ENCODE measurements at places on chromosomes 3 and 15.
A peak's percentile ranks its signal among the peaks of the same experiment; 100 is the strongest.

GRCh38 chr3:170749765-170750477 lies 120.1 kb downstream of the RPL22L1 start:
- DNase-seq: no peak

- no peak for DNase-seq
Observed at GRCh38 chr3:186185194-186185787, 76.4 kb upstream of the ETV5 start.

DNA sequence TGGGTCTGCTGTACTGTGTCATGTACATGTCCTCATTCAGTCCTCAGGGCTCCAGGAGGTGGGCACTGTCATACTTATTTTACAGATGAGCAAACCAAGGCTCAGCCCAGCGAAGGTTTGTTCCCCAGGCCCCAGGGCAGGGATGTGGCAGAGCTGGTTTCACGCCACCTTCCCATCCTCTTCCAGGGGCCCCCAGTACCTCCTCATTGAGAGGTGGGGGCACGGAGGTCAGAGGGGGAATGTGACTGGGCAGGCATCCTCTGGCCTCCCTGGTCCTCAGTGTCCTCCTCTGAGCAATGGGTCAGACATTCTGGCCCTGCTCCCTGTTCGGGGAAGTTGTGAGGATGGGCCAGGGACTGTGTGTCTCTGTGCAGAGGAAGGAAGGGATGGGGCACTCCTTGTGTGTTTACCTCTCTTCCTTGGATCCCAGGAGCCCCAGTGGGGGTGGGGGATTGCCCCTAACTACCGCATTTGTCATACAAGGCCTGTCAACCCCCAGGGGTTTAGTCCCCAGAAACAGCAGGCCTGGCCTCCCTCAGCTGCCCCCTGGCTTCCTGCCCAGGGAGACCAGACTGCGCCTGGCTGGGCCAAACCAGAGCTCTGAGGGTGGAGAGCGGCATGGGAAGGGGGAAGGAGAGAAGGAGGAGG lies 65.9 kb upstream of the LCTL start:
- no peak for DNase-seq

GRCh38 chr3:40886660-40887425 lies 312.5 kb upstream of the CTNNB1 start:
- no peak for DNase-seq

DNA sequence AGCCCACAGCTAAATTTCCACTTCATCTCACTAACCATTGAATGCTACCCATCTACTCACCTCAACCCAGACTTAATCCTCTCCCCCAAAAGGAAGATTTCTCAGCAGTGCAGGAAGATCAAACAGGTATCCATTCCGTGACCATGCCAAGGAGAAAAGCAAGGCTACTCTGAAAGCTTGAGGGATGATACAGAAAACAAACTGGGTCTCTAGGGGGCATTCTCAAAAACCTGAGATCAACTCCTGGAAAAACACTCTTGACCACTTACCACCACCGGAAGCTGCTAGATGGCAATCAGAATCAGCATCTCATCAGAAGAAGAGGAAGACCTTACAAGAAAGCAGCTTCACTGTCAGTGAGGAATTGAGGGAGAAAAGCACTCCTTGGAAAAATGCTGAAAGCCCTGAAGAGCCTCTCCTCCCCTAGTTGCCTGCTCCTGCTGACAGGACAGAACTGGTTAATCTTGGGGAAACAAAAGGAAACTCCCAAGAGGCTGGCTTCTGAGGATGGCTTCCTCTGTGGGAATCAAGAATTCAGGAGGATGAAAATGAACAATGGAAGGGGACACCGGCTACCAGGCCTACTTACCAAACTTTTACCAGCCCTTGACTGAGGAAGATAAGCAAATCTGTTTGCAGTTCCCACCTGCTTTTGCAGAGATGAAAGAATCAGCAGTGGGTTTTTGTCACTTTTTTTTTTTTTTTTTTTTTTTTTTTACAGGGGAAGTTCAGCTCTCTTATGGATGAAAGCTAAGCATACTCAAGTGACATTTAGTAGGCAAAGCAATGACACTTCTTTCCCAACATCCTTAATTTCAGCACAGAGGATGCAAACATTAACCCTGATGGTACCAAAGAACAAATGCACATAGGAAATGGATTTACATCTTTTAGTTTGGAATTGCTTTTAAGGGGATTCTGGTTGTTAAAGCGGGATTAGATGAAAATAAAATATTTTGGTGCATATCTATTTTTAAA lies at the start of gene ATP8B4:
Gene ATP8B4, minus strand, starts transcription at position 171 of the 978 bp plus-strand sequence. CDS start 12,267 bp downstream, outside the sequence.
- DNase-seq: no peak

GRCh38 chr3:142651711-142652110 lies 55.5 kb downstream of the PLS1 start:
- no peak for DNase-seq

- no peak for DNase-seq
Observed at GRCh38 chr3:106688464-106688863, 688.8 kb upstream of the CCDC54 start.

DNA sequence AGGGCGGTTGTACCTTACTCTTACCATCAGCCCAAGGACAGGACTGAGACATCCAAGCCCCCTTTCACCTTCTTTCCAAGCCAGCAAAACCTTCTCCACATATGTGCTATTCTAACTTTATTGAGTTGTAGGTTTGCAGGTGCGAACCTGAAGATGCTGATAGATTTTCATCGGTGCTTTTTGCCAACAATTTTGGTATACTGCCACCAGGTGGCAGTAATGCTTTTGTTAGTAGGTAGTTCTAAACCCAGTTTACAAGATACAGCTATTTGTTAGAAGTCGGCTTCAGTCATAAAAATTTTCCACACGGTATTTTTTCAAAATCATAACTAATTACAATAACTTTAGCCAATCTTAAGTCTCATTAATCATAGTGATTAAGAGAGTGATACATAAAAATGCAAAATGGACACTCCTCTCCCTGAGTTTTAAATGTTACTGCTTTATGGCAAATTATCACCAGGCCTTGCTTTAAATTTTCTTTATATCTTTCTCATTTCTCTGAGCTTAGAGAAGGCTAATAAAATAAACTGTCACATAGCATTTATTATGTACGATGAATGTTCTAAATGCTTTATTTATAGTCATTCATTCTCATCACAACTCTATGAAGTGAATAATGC lies 636 bp downstream of the TBC1D21 start:
- DNase-seq: peak; percentile 42

- DNase-seq: no peak
Observed at GRCh38 chr15:36401586-36401966, 177.8 kb upstream of the CDIN1 start.

GRCh38 chr3:106193876-106194275 lies 325.1 kb upstream of the CBLB start:
- no peak for DNase-seq

DNA sequence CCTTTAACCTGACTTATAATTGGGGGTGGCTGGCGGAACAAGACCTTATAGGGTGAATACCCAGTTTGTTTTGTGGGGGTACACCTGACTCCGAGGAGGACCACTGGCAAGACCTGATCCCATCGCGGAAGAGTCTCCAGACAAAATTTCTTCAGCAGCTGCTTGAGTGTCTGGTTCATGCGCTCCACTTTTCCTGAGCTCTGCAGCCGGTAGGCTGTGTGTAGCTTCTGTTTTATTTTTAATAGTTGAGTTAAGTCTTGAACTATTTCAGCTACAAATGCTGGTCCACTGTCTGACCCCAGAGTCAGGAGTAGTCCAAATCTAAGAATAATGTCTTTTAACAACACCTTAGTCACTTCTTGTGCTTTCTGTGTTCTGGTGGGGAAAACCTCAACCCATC lies 21.2 kb upstream of the NOX5 start:
- DNase-seq: no peak

DNA sequence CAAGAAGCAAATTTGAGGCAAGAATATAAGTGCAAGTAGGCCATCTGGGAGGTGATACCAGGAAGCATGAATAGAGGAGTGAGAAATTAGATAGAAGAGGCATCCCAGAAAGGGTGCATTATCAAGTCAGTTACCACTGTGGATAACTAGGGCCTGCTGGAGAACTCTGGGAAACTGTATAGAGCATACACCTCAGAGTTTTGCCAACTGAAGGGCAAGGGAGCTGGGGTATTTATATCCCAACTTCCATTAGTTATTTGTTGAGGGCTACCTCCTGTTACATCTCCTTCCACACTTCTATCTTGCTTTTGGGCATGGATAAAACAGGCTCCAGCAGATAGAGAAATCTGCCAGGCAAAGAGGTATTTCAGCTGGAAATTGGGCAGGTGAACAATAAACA lies 83.5 kb upstream of the MRPL3 start:
- no peak for DNase-seq

DNA sequence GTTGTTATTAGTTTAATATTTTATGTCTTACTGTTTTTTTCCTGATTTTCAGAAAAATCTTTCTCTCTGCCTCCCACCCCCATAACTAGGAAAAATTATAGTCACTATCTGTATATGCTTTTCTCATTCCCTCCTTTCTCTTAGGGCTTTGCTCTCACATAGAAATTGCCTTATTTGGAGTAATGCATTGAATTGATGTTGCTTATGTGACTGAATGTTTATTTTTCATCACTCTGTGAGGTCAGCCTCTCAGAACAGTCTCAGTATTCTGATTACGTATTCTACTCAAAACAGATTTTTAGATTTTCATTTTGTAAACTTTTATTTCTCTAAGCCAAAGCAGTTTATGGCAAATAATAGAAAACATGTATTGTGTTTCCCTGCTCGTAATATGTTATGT lies 121.0 kb downstream of the SLMAP start:
- no peak for DNase-seq

DNA sequence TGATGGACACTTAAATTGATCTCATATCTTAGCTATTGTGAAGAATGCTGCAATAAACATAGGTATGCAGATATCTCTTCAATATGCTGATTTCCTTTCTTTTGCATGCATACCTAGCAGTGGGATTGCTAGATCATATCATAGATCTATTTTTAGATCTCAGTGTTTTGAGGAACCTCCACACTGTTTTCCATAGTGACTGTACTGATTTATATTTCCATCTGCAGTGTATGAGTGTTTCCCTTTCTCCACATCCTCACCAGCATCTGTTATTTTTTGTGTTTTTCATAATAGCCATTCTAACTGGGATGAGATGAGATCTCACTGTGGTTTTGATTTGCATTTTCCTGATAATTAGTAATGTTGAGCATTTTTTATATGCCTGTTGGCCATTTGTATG lies 17.1 kb upstream of the RASA2 start:
- no peak for DNase-seq

GRCh38 chr15:65837301-65838294 lies 31.7 kb upstream of the RAB11A start:
- no peak for DNase-seq

DNA sequence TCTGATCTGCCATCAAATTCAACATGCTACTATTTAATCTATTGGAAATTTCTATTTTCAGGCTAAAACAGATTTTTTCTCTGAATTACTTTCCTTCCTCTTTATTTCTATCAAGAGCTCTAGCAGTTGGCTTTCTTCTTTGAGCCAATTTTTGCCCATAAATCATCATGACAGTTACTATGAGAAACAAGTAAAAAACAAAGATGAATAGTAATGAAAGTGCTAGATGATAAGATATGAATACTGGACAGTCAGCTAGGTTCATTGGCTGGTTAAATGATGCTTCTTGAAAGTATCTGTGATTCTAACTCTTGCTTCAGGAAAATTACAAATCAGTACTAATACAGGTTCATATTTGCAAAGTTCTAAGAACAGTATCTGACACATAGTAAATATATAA lies 38.6 kb upstream of the NANOGP8 start:
- no peak for DNase-seq

DNA sequence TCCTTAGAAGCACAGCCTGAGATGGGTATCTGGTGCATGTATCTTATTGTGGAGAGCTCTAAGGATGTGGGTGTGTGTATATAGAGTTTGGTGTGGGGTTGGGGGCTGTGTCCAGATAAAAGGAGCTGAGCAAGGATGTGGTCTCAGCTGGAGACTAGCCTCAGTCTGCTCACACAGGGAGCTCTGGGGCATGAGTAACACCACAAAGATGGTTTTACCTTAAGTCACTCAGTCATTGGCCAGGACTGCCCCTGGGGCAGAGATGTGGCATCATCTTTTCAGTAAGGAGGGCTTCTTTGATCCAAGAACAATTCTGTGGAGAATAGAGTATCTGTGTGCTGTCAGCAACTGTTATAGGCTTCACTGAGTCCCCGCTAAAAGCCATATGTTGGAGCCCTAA lies 163.4 kb upstream of the NUDT16 start:
- DNase-seq: no peak

DNA sequence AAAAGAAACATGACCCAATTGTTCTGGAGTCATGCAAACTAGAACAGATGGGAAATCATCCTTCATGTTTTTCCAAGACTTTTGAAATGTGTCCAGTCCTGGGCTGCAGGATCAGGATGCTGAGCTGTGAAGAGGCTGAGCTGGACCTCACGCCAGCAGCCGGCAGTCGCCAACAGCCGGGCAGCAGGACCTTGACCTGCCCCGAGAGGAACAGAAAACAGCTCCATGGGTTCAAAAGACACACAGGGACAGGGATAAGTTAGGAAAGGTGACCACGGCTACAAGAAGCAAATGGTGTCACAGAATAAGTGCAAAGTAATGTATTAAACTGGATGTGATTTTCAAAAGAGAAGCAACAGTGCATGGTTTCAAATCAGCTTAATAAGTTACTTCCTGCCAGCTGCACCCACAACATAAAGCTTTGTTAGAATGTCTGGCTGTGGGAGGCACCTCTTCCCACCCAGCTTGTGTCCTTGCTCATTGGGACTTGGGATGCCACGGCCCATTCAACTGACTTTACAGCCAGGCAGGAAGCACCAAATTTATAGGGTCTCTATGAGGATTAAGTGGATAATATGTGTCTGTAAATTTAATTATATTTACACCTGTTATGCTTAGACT lies 266.4 kb downstream of the GABRG3 start:
- no peak for DNase-seq

DNA sequence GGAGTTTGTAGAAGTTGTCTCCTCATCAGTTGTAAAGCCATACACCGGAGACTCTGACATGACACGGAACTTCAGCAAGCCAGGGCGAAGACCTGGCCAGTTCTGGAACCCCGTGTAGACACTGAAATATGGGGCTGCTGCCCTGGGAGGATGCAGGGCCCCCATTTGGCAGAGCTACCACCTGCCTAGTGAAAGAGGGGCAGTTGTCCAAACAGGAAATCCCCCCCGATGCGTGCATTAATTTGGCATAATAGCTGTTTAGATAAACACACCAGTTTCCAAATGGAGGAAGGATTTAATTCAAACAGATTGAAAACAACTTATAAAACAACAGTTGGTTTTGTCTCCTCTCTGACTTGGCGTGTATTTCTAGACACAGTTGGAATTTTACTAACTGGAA lies 357.2 kb downstream of the GABRG3 start:
- no peak for DNase-seq

- DNase-seq: no peak
Observed at GRCh38 chr15:89822026-89822425, 7.4 kb upstream of the ANPEP start.

DNA sequence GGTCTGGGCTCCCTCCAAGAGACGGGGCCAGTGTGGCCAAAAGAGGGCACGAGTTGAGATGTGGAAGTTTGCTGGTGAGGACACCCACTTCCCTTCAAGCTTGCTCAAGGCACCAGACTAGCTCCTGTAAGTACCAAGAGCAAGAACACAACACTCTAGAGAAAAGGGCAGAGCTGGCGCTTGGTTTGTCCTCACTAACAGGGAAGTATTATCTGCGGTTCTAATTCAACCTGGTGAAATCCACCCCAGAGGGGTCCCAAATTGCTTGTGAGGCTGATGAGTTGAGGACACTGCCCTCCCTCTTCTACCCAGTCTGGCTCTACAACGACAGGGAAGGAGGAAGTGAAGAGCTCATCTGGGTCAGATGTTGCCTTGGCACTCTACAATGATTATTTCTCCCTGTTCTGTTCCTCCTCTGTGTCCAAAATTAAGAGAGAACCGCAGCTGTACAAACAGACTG lies 16.9 kb upstream of the FSIP1 start:
- DNase-seq: no peak

All from stimulated activated CD4-positive, alpha-beta T cell treated with anti-CD3 and anti-CD28 coated beads, Interleukin-15, amount 100 ng/mL, for 24 hours (primary cell).